ENCODE measurements at places on chromosomes 6 and 20.
A peak's percentile ranks its signal among the peaks of the same experiment; 100 is the strongest.

DNA sequence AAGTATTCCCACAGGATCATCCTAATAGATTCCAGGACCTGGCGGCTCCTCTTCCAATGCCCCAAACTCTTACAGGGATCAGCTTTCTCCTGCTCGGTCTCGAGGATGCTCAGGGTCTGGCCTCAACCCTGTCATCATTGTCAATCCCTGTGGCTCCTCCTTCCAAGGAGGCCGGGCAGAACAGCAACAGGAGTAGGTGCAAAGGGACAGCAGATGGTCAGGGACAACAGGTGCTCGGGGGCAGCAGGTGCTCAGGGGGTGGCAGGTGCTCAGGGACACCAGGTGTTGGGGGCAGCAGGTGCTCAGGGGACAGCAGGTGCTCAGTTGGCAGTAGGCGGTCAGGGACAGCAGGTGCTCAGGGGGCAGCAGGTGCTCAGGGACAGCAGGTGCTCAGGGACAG lies 84.8 kb downstream of the TTLL2 start:
- no peak for DNase-seq

- peak; percentile 83 for DNase-seq
These were observed 189.1 kb downstream of the TBX18 start for GRCh38 chr6:84575264-84575663.

DNA sequence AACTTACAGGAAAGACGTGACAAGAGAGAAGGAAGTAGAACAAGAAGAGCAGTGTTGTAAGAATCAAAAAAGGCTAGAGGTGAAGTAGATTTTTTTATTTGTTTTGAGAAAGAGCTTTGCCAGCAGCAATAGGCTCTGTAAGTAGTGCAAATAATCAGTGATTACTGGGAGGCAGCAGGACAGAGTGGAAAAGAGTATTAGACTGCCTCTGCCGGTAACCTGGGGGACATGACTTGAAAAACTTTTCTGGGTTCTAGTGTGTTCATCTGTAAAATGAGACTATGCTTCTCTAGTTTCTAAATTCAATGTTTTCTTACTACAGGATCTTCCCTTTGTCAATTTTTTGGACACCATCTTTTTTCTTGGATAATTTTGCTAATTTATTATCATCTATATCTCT lies 5.8 kb upstream of the IRAK1BP1 start:
- no peak for DNase-seq

GRCh38 chr6:167907837-167908681 lies 81.3 kb downstream of the AFDN start:
- DNase-seq = peak; percentile 27

DNA sequence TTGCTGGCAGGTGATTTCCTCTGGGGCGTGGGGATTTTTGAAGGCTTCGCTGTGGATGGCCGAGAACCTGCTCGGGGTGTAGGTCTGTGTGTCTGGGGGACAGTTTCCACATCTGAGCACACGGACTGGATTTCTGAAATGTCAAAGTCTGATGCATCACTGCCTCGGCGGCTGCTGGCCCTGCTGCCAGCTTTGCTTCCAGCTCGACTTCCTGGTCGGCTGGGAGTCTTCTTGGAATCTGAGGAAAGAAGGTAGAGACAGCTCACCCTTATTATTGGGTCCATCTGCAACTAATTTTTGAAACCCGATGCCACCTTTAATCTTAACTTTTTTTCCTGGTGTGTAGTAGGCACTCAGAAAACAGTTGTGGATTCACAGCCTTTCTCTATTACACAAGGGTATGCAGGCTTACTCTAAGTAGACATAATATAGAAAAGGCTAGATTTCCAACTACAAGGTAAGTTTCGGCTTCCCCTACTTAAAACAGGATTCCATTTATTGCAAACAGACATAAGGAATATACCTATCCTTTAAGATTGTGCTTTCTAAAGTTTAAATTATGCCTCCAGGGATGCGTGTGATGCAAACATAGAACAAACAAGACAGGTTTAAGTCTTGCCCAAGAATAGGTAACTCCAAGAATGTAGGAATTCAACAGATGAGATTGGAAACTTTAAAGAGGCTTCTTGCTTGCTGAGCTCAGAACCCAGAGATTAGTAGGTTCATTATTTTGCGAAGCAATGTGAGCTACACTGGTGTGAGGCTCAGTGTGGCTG lies 183.5 kb downstream of the DST start:
- DNase-seq = no peak

DNA sequence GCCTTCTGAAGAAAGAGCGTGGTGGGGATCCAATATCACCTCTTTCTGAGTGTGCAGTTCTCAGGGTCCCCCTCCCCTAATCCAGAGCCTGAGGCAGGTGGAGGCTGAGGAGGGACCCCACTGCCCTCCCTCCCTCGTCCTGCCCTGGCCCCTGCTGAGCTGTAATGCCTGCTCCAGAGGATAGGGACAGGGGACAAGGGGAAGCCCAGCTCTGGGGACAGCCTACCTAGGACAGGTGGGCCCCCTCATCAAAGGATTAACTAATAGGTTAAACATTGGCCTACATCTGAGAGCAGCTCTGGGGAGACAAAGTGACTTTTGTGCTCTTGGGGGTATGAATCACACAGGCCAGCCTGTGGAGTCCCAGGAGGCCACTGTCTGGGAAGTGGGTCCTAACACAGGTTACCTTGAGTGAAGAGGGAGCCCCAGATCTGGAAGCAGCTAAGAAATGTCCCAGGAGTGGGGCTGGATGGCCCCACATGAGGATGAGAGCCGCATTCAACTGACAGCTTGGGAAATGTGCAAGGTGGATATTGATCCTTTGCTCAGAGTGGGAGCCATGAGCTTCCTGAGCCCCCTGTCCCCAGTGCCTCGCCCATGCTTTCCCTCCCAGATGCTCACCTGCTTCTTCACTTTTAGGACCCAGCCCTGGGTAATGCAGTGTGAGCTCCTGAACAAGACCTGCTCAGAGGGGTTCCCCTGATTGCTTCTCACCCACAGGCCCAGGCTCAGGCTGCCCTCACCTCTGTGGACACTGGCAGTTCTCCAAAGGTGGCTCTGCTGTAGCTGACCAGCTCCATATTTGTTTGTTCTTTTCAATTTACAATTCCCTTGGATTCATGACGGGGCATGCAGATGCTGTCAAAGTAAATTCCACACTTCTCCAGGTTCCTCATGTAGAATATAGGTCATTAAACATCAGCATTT lies 17.8 kb upstream of the CST9L start:
- DNase-seq = no peak

DNA sequence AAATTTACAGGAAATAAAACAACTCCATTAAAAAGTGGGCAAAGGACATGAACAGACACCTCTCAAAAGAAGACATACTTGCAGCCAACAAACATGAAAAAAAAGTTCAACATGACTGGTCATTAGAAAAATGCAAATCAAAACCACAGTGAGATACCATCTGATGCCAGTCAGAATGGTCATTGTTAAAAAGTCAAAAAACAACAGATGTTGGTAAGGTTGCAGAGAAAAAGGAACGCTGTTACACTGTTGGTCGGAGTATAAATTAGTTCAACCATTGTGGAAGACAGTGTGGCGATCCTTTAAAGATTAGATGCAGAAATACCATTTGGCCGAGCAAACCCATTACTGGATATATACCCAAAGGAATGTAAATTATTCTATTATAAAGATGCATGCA lies 858.0 kb upstream of the FLRT3 start:
- DNase-seq = no peak

- no peak for DNase-seq
These were observed 54.6 kb downstream of the BPIFB1 start for GRCh38 chr20:33337531-33338165.

DNA sequence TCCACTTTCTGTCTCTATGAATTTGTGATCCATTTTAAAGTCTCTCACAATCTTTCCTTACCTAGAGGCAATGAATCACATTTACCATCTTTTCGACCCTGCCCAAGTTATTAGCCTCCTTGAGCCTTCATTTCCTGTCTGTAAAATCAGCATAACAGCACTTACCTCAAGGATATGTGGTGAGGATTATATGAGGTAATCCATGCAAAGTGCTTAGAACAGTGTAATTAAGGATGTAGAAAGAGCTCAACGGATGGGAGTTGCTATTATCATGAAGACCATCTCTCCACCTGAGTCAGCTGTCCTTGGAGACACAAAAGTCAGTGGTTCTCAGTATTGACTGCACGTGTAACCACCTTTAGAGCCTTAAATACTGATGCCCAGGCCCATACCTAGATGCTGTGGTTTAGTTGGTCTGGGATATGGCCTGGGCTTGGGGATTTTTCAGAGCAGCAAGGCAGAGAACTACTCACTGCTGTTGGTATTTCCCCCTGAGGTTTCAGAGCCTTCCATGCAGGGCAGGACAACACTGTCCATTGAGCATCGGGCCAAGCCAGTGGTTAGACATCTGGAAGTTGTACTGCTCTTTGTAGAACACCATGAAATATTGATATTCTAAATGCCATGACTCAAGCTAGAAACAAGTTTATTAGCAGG lies 55.8 kb downstream of the LYRM2 start:
- no peak for DNase-seq

GRCh38 chr6:84081222-84081621 lies 47.6 kb downstream of the MRAP2 start:
- DNase-seq = no peak

- DNase-seq = no peak
These were observed 133.7 kb downstream of the ERMARD start for GRCh38 chr6:169885131-169885530.
